ENCODE measurements at places on chromosomes 12 and 14.

GRCh38 chr12:38350342-38351174 lies 34.0 kb downstream of the ALG10B start:
- no peak for DNase-seq

DNA sequence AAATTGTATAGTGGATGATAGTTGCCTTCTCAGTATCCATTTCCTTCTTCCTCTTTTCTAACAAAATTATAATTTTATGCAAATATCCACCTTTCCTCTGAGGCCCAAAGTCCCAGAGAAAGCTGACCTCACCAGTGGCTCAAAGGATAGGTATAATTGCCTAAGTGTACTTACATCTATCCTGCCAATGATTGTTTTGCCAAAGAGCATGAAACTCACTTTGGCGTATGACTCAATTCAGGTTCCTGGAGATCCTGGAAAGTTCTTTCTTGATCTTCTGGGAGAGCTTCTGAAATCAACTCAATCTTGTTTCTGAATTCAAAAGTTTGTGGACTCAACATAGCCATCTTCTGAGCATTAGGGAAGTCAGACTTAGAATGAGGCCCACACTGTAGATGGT lies 10.5 kb upstream of the RBM25 start:
- no peak for DNase-seq

DNA sequence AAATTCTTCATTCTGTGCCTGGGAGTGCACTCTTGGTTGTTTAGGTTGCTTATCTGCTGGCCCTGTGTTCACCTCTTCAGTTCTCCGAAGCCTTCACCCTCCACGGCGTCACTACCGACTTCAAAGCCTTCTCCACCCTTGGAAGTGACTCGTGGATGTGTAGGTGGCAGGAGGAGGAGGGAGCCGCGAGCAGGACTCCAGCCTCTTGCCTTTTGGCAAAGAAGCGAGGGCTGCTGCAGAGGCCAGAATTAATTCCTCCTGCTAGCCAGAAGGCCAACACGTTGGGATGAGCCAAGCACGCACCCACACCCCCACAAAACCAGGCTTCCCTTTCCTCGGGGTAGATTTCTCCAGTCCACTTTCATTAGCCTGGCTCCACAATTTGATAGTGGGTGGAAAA lies 86.5 kb downstream of the TBX5 start:
- no peak for DNase-seq

- no peak for DNase-seq
Measured at GRCh38 chr12:114687802-114688201, 3.8 kb upstream of the TBX3 start.

DNA sequence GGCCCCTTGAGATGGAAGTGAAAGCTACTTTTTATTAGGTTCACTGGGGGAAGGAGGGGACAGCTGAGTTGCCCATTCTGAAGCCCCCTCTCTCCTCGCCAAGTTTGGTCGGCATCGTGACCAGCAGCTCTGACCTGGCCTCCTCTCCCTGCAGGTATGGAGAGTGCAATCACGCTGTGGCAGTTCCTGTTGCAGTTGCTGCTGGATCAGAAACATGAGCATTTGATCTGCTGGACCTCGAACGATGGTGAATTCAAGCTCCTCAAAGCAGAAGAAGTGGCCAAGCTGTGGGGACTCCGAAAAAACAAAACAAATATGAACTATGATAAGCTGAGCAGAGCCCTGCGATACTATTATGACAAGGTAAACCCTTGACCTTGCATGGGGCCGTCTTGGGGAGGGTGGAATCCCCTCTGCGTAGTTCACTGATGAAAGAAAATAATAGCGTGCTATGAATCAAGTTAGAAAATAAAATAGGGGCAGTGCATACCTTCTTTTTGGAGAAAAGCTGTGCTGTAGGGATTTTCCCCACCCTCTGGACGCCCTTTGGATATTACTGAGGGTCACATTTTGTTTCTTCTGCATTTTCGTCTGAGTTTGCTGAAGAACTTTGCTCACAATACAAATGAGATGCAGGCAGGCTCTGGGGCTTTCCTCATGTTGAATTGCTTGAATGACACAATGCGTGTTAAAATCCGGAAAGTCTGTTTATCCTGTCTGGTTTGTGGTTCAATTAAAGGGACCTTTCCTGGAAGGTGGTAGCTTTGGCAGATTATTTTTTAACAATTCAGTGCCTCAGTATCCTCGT lies 29.4 kb downstream of the ELK3 start:
- DNase-seq, result peak; percentile 23

- no peak for DNase-seq
Measured at GRCh38 chr12:12202747-12203146, 64.1 kb downstream of the LRP6 start.
